ENCODE measurements at places on chromosomes 7 and 10.

DNA sequence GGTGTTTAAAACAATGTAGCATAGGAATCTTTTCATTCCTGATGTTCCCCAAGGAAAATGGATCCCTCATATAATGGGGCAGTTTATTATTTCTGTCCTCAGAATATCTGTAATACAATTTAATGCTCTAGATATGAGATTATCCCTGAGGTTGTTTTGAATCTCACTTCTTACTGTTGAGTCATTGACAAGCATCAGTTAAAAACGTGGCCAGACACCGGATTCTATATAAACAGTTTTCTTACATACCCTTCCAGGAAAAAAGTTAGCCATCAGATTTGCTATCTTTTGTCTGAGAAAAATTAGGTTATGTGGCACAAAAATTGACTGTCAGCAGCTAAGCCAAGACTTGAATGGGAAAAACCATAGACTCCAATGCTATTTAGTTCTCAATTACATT is 539.8 kb upstream of the CELF2 start:
- no peak for DNase-seq

GRCh38 chr10:1468811-1469210 is 268.5 kb downstream of the ADARB2 start:
- no peak for DNase-seq

GRCh38 chr7:28183627-28184026 is 3.0 kb upstream of the JAZF1 start:
- DNase-seq = peak; percentile 44

GRCh38 chr7:102075126-102075525 is 211.5 kb upstream of the SH2B2 start:
- no peak for DNase-seq

DNA sequence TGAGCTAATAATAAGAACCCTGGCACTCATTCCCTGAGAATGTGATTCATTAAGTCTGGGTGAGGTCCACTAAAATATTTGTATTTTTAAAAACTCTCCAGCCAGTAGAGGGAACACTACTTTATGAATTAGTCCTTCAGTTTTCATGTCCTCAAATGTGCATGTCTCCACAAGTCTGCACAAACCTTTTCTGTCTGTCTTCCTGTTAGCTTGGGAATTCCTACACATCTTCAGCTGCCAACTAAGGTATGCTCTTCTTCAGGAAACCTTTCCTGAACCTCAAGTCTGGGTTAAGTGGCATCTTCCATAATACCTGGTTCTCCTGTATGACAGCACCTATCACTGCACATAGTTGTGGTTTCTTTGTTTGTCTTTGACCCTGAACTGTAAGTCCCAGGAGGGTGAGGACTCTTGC is 119.6 kb upstream of the MKX start:
- no peak for DNase-seq

- DNase-seq = no peak
Measured at GRCh38 chr7:99601656-99602310, 3.7 kb downstream of the TMEM225B start.

DNA sequence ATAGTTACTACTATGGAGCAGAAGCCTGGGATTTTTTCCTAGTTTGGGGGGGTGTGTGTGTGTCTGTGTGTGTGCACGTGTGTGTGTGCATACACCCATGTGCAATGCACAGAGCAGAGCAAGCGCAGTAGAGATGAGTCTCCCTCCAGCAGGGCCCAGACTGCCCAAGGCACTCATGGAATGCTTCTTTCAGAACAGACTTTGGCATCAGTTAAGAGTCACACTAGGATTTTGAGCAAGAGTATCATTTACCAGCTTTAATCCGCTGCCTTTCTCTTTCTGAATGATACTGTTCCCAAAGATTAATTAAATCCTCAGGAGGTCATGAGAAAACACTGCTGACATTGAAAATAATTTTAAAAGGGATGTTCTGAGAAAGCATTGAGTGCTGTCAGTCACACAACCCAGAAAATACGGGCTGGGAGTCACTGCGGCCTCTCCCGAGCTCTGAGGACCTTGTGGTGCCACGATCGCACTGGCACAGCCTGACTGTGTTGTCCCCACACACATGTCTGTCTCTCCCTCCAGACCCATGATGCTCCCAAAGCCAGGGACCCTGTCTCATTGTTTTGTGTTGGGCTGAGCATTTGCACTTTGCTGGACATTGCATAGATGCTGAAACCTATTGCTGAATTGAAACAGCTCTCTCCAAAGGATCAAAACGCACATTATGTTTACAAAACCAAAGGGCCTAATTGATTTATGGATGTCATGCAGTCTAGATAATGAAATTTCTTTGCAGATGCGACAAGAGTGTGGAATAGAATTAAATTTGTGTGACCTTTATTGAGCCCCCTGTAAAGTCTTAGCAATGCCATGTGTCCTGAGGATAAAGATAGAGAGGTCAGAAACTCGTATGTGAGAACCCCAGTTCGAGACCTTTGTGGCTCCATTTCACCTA is 54.7 kb upstream of the FIGNL1 start:
- no peak for DNase-seq

GRCh38 chr10:26859241-26860101 is 1.3 kb downstream of the ABI1 start:
- no peak for DNase-seq

DNA sequence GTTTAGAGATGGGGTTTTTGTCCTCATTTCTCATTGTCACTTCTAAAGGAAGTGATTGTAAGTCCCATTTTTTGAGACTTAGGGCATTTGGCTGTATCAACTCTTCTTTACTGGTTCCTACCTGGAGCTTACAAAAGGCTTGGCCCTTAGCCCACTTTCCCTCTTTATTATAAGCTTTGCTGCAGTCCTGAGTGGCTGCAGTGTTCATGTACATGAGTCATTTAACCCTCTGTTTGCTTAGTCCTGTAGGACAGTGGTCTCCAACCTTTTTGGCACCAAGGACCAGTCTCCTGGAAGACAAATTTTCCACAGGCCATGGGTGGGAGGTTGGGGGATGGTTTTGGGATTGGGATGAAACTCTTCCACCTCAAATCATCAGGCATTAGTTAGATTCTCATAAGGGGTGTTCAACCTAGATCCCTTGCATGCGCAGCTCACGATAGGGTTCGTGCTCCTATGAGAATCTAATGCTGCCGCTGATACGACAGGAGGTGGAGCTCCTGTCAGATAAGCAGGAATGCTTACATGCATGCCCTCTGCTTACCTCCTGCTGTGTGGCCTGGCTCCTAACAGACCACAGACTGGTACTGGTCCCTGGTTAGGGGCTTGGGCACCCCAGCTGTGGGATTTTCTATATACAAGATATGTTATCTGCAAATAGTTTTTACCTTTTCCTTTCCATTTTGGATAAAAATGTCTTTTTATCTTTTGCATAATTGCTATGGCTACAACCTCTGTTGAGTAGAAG is 99.7 kb downstream of the CCSER2 start:
- no peak for DNase-seq

- DNase-seq = no peak
Measured at GRCh38 chr7:102068846-102069245, 217.8 kb upstream of the SH2B2 start.

GRCh38 chr7:40331915-40332314 is 197.1 kb downstream of the SUGCT start:
- DNase-seq = no peak

DNA sequence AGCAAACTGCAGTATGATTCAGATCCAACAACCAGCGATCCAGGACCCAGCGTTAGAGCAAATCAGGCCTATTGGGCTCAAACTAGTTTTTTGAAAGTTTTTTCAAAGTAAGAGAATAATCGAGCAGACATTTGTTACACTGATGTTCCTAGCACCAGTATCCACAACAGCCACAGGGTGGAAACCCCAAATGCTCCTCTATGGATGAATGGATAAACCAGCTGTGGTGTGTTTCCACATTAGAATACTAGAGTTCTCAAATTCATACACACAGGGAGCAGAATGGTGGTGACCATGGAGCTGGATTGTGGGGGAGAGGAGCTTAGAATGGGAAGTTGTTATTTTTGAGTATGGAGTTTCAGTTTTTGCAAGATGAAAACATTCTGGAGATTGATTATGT is 60.7 kb downstream of the PDIA4 start:
- no peak for DNase-seq
